DMS153 (cell line): ENCODE measurements at places on chromosomes 12 and 14.

GRCh38 chr14:91372671-91373495, 44.7 kb downstream of the CCDC88C start:
- peak; percentile 72 for DNase-seq

- no peak for DNase-seq
Observed at GRCh38 chr14:74211945-74212580, 27.2 kb upstream of the VSX2 start.

DNA sequence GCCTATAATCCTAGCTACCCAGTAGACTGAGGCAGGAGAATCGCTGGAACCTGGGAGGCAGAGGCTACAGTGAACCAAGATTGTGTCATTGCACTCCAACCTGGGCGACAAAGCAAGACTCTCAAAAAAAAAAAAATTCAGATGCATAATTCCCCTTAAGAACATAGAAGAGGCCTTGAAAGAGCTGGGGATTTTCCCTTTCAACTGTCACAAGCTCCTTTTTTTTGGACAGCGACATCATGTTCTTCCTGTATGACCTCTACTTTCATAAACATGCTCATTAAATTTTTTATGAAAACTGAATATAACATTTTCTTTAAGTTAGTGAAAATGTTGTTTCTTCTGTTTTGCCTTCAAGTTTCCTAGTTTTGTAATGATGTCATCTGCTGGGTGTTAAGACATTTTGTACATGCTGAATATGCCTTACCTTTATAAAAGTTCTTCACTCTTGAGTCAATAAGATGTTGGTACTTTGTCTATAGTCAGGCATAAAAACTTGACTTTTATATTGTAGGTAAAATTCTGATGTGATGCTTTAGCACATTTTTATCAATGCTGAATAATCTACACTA, 76.0 kb downstream of the PTHLH start:
- DNase-seq = no peak

GRCh38 chr14:89721956-89722355, 232.6 kb downstream of the EFCAB11 start:
- DNase-seq = no peak

DNA sequence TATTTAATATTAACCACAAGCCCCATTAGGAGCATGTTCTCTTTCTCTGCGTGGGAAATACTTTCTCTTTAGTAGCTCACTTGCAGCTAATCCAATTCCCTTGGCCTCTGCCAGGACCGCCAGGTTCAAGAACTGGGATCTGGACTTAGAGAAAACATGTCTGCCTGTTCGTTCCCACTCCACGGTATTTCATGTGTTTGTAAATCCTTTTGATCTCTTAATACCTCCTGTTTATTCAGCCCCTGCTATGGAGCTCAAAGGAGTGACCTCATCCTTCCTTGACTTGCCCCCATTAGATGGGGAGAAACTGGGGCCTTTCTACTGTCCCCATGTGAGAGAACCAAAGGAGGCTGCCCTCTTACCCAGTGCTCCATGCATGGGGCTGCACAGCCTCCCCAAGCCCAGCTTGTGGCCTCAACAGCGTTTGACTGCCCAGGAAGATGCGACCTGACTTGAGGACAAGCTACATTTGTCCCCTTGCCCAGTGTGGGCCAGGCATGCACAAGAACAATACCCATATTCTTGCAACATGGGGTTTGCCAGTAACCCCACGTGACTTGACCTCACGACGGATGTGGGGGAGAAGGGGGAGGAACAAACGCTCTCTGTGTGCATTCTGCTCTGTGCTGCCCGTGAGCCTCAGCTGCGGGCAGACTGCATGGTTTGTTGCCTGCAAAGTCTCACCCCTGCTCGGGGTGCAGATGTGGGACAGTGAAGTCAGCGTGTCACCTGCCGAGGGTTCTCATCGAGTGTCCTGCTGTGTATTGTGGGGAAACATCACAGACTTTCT, 30.3 kb downstream of the CD9 start:
- no peak for DNase-seq

- DNase-seq = no peak
Observed at GRCh38 chr12:114167431-114167830, 201.3 kb upstream of the RBM19 start.

DNA sequence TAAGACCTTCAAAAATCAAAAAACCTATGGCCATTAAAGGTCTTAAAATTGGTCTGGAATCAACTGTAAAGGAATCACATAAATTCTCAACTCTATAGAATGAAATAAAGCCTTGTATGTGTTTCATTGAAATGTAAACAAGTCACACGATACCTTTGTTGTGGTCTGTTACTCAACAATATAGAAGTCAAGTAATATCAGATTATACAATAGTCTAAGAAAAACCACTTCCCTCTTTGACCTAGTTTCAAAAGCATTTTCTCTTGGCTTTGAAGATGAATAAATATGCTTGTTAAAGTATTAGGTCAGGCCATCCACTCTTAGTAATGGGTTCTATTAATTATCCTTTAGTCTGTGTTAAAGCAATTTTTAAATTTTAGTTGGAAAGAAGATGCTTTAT, 79.8 kb upstream of the DIO2 start:
- DNase-seq = no peak

DNA sequence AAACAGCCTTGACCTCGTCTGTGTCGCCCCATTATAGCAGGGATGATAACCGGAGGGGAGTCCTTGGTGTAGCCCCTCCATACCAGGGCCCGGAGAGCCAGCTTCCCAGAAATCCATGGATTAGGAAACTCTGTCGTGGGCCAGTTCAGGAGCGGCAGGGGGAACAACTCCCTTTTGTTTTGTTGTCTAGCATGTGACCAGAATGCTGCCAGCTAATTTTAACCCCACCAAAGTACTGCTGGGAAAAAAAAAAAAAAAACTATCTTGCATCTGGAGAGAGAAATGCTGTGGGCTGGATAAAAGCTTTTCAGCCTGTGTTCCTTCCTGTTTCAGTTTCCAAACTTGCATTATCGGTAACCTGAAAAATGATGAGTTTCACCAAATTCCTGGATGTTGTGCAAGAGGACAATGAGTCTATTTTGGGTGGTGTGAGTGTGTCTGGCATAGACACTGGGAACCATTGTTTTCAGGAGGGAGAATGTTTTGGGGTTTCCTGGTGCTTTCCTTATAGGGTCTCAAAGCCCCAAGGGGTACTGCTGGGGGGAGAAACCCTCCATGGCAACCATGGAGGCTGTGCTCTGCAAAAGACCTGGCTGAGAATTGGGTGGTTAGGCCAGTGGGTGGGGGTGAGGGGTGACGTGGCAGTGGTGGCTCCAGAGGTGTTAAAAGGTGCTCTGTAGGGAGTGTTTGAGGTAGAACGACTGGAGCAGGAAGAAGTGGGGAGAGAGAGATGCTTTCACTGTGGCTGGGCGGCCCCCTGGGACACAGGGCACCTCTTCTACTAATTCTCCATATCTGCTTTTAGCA, 14.9 kb upstream of the IRF2BPL start:
- no peak for DNase-seq

DNA sequence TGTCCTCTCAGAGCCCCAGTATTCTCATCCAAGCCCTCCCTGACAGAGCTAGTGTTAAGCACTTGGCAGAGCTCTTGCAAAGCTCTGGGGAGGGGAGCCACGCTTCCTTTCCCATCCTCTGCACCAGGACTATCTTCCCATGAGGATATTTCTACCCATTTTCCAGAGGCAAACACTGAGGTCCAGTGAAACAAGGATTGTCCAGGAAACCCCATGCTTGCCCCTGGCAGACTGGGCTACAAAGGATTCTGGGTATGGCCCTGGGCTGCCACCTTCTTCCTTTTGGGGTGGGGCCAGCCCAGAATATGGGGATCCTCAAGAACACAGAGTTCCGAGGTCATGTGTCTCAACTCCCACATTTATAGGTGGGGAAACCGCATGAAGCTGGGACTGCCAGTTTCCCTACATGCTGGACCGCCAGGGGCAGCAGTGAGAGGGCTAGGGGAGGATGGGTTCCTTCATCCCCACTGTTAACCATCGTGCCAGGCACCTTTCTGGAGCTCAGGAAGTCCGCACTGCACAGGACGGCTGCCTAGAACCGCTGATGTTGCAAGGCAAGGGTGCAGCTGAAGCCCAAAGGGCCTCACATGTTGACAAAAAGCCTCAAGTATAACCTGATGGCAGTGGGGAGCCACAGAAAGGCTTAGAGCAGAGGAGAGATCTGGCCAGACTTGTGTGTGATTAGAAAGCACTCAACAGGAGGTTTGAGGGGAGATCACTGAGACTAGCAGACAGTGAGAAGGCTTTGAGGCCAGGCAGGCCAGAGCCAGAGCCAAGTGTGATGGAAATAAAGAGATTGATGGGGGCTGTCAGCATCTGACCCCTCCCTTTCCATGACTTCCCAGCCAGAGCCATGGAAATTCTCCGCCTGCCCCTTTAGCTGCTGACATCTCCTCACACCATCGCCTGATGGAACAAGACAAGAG, 5.5 kb upstream of the CCDC85C start:
- no peak for DNase-seq

DNA sequence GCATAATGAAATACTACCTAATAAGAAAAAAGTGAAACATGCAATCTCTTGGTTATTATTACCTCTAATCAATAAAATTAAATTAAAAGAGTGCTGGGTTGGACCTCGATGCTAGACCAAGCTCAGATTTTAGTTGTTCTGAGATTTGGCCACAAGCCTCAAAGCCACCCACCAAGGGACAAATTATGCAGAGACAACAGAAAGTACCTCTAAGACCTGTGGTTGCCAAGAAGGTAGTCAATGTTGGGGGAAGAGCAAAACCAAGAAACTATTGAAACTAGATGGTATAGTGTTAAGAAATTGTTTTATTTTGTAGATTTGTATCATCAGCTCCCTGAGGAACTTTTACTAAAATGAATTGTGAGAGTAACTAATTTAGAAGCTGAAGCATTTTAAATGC, 43.8 kb upstream of the ARID2 start:
- DNase-seq = no peak

GRCh38 chr14:76829650-76830421, 3.6 kb downstream of the LRRC74A start:
- DNase-seq = no peak

- no peak for DNase-seq
Observed at GRCh38 chr12:89235189-89235993, 116.9 kb downstream of the DUSP6 start.

DNA sequence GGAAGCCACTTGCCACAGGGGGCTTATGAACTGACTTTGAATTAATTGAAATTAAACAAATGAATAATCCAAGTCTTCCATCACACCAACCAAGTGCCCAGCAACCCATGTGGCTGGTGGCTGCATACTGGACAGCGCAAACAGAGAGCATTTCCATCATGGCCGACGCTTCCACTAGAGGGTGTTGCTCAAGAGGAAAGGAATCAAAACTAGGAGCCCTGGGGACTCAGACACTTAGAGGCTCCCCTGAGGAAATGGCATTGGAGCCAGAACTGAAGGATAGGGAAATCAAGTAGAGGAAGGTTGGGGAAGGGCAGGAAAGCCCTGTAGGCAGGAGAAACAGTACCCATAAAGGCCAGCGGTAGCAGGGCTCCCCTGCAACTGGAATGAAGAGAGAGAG, 50.6 kb upstream of the NUAK1 start:
- DNase-seq = no peak

- DNase-seq = no peak
Observed at GRCh38 chr12:54595471-54595870, 7.0 kb upstream of the PPP1R1A start.
